Mesendoderm (in vitro differentiated cells): ENCODE measurements at places on chromosomes 1 and 21.

GRCh38 chr1:22778862-22779520, 68.4 kb downstream of the EPHB2 start:
- DNase-seq, result no peak
- H3K27me3 ChIP-seq, result no peaks in the 10 kb centered on the region
- H3K4me3 ChIP-seq, result no peak overlapping the region
- H3K27ac ChIP-seq, result no peak overlapping the region

GRCh38 chr1:214444182-214444939, 107.0 kb downstream of the PTPN14 start:
- no peaks in the 10 kb centered on the region for H3K27me3 ChIP-seq
- H3K4me1 ChIP-seq, result peaks cover 28% of the 10 kb centered on the region
- no peak for DNase-seq

GRCh38 chr1:170414989-170415709, 116.8 kb upstream of the GORAB start:
- no peak overlapping the region for H3K4me3 ChIP-seq
- H3K4me1 ChIP-seq, result no peaks in the 10 kb centered on the region
- no peaks in the 10 kb centered on the region for H3K36me3 ChIP-seq
- DNase-seq, result no peak
- no peaks in the 10 kb centered on the region for H3K27me3 ChIP-seq

GRCh38 chr1:62142496-62142895, 52.2 kb upstream of the L1TD1 start:
- no peak overlapping the region for H3K4me3 ChIP-seq
- no peaks in the 10 kb centered on the region for H3K27me3 ChIP-seq
- no peak overlapping the region for H3K27ac ChIP-seq
- H3K4me1 ChIP-seq, result peaks cover 10% of the 10 kb centered on the region

- no peak overlapping the region for H3K27ac ChIP-seq
- H3K4me1 ChIP-seq, result no peaks in the 10 kb centered on the region
- no peak for DNase-seq
- no peaks in the 10 kb centered on the region for H3K36me3 ChIP-seq
Observed at GRCh38 chr1:164180824-164181223, 378.2 kb upstream of the PBX1 start.

DNA sequence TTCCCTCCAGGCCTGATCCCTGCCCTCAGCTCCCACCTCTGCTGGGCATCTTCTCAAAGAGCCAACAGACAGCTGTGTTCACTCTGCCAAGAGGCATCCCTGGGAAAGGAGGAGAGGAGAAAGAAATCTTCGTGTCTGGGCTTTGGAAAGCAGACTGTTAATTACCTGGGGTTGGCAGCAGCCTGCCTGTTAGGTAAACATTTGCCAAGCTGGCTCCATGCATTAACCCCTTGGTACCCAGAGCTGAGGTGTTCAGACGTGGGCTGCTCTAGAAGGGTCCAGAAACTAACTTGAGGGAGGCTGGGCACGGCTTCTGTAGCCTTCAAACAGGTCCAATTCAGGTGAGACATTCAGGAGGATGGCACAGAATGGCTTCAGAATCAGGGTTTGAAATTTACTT, 8.7 kb upstream of the EXTL1 start:
- H3K4me1 ChIP-seq, result no peaks in the 10 kb centered on the region
- H3K4me3 ChIP-seq, result no peak overlapping the region
- no peaks in the 10 kb centered on the region for H3K27me3 ChIP-seq
- DNase-seq, result no peak
- H3K27ac ChIP-seq, result no peak overlapping the region
- H3K36me3 ChIP-seq, result no peaks in the 10 kb centered on the region

GRCh38 chr1:118042501-118042900, 113.0 kb downstream of the WDR3 start:
- no peak overlapping the region for H3K4me3 ChIP-seq
- H3K36me3 ChIP-seq, result no peaks in the 10 kb centered on the region
- no peak overlapping the region for H3K27ac ChIP-seq
- H3K27me3 ChIP-seq, result no peaks in the 10 kb centered on the region
- H3K4me1 ChIP-seq, result no peaks in the 10 kb centered on the region

- H3K27ac ChIP-seq, result no peak overlapping the region
- no peak overlapping the region for H3K4me3 ChIP-seq
- no peaks in the 10 kb centered on the region for H3K27me3 ChIP-seq
- DNase-seq, result no peak
- no peaks in the 10 kb centered on the region for H3K4me1 ChIP-seq
- no peaks in the 10 kb centered on the region for H3K36me3 ChIP-seq
Observed at GRCh38 chr1:175822580-175822979, 79.2 kb upstream of the TNR start.

DNA sequence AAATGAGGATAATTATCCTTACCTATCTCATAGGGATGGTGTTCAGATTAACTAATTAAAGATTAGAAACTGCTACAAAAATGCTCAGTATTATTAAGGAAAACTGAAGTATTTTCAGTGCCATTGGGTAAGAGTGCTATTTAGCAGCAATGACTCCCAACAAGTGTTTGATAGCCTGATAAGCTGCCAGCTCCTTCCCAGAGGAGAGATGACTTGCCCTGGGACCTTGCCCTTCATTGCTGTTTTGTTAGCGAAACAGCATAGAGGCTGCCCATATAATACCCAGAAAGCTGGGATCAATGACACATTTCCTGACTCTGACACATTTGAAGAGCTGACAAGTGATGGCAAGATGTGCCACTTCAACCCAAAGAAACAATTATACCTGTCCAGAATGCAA, 592.2 kb downstream of the ADGRL2 start:
- no peaks in the 10 kb centered on the region for H3K4me1 ChIP-seq
- H3K27me3 ChIP-seq, result no peaks in the 10 kb centered on the region
- no peak overlapping the region for H3K27ac ChIP-seq
- no peaks in the 10 kb centered on the region for H3K36me3 ChIP-seq

DNA sequence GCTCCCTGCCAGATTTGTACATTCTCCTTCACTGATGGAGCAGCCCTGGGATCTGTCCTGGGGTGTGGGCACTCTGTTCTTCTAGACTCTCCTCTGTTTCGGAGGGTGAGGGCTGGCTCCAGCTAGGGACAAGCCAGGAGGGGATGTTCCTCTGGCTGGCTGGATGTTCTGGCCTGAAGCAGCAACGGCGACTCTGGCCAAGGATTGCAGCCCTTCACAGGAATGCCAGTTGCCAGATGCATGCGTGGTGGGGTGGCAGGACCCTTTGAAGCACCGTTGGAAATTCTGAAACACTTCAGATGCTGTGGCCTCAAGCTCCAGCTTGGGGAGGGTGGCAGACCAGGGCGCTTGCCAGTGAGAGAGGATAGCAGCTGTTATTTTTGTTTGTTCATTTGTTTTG, 210.9 kb downstream of the TRABD2B start:
- no peak overlapping the region for H3K4me3 ChIP-seq
- no peaks in the 10 kb centered on the region for H3K4me1 ChIP-seq
- no peak overlapping the region for H3K27ac ChIP-seq
- H3K36me3 ChIP-seq, result no peaks in the 10 kb centered on the region
- no peak for DNase-seq

GRCh38 chr1:88685259-88685620, 1.2 kb downstream of the PKN2 start:
- H3K36me3 ChIP-seq, result no peaks in the 10 kb centered on the region
- peak overlapping the region; percentile 71 for H3K4me3 ChIP-seq
- no peak for DNase-seq
- H3K4me1 ChIP-seq, result peaks cover 3% of the 10 kb centered on the region

GRCh38 chr1:73644198-73644597, 553.8 kb downstream of the LRRIQ3 start:
- H3K4me3 ChIP-seq, result no peak overlapping the region
- H3K27me3 ChIP-seq, result no peaks in the 10 kb centered on the region
- H3K4me1 ChIP-seq, result no peaks in the 10 kb centered on the region
- H3K27ac ChIP-seq, result no peak overlapping the region
- no peaks in the 10 kb centered on the region for H3K36me3 ChIP-seq
- DNase-seq, result no peak

GRCh38 chr1:230823426-230823825, 44.9 kb downstream of the C1orf198 start:
- no peaks in the 10 kb centered on the region for H3K36me3 ChIP-seq
- H3K4me3 ChIP-seq, result no peak overlapping the region
- DNase-seq, result no peak
- H3K4me1 ChIP-seq, result no peaks in the 10 kb centered on the region

- no peaks in the 10 kb centered on the region for H3K27me3 ChIP-seq
- H3K4me1 ChIP-seq, result peaks cover 12% of the 10 kb centered on the region
- DNase-seq, result peak; percentile 73
- no peak overlapping the region for H3K27ac ChIP-seq
Observed at GRCh38 chr1:35558374-35559316, 1.0 kb downstream of the NCDN start.

DNA sequence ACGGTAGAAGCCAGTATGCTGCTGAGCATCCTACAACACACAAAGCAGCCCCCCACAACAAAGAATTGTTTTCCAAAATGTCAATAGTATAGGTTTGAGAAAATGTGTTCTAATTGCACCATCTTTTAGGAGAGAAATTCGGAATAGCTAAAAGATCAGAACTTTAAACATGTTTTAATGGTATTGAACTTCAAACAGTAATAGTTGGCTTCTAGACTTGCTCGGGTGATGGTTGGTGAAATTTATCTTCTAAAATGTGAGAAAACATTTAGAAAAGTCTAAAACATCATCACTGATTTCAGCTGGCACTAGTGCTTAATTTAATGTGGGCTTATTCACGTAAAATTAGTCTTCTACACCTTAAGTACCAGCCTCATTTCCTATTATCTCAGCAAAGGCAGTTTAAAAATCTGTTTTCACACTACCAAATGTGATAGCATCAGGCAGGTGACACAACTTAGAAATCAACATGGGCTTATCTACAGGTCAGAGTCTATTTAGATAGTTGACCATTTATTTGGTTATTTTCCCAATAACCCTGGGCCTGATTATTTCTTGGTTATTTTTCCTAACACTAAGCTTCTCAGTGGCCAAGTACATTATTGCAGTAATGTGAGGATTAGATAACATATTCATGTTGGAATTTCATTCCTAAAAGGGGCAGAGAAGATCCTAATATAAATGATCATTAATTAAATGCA, 399.3 kb upstream of the PKN2 start:
- no peak overlapping the region for H3K4me3 ChIP-seq
- no peaks in the 10 kb centered on the region for H3K36me3 ChIP-seq
- no peak overlapping the region for H3K27ac ChIP-seq
- no peaks in the 10 kb centered on the region for H3K4me1 ChIP-seq

DNA sequence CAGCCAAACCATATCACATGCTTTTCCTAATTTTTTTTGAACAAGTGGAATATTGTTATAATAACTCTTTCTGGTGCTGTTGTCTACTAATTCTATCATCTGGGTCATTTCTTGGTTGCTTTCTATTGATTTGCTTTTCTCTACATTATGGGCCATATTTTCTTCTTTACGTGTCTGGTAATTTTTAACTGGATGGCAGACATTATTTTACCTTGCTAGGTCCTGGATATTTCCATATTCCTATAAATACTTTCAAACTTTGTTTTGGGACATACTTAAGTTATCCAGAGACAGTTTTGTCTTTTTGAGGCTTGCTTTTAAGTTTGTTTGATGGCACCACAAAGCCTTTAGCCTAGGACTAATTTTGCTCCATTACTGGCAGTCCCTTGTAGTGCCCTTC, 11.3 kb downstream of the HS2ST1 start:
- H3K4me3 ChIP-seq, result no peak overlapping the region
- H3K4me1 ChIP-seq, result no peaks in the 10 kb centered on the region
- H3K27ac ChIP-seq, result no peak overlapping the region

- no peaks in the 10 kb centered on the region for H3K27me3 ChIP-seq
- H3K4me1 ChIP-seq, result no peaks in the 10 kb centered on the region
- H3K36me3 ChIP-seq, result no peaks in the 10 kb centered on the region
- DNase-seq, result no peak
- H3K27ac ChIP-seq, result no peak overlapping the region
Observed at GRCh38 chr1:207808322-207808705, 56.5 kb downstream of the CD46 start.

GRCh38 chr1:208190784-208191183, 53.4 kb downstream of the PLXNA2 start:
- H3K4me1 ChIP-seq, result no peaks in the 10 kb centered on the region
- H3K27me3 ChIP-seq, result no peaks in the 10 kb centered on the region
- no peak overlapping the region for H3K4me3 ChIP-seq

DNA sequence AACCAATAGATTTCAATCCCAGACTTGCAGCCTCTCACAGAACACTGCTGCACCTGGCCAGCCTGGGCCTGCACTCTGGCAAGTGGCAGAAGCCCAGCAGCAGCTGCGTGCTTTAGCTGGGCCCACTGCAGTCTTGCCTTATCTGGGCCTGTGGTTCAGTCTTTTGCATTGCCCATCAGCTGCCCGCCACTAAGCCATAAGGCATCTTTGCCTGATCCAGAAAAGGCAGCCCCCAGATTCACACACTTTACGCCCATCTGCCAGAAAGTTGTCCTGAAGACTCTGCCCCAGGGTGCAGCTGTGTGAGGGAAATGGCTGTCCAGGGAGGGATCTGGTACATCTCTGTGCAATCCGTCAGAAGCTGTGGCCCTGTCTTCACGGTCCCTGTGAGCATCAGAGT, 217.0 kb downstream of the DNAH14 start:
- no peak for DNase-seq
- no peaks in the 10 kb centered on the region for H3K36me3 ChIP-seq

GRCh38 chr1:37653906-37654305, 19.2 kb upstream of the RSPO1 start:
- no peak for DNase-seq
- no peak overlapping the region for H3K4me3 ChIP-seq
- no peak overlapping the region for H3K27ac ChIP-seq
- no peaks in the 10 kb centered on the region for H3K27me3 ChIP-seq
- no peaks in the 10 kb centered on the region for H3K36me3 ChIP-seq

DNA sequence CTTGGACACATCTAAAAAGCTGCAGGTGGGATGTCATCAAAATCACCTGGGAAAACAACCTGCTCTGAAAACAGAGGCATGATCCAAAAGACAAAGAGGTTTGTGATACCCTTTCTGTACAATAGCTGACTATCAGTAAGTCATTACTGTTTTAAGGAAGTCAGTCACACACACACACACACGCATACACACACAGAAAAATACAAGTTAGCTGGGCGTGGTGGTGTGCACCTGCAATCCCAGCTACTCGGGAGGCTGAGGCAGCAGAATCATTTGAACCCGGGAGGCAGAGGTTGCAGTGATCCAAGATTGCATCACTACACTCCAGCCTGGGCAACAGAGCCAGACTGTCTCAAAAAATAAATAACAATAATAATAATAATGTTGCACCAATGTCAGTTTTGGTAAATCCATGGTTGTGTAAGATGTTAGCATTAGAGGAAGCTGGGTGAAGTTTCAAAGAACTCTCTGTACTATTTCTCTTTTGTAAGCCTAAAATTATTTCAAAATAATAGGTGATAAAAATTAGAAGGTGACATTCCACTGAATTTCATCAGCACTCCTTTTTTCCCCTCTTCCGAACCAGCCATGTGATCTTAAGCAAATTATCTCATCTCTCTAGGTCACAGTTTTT, 9.9 kb upstream of the HLCS start:
- H3K4me3 ChIP-seq, result no peak overlapping the region
- H3K36me3 ChIP-seq, result no peaks in the 10 kb centered on the region
- H3K27me3 ChIP-seq, result no peaks in the 10 kb centered on the region
- no peak overlapping the region for H3K27ac ChIP-seq
- DNase-seq, result no peak

DNA sequence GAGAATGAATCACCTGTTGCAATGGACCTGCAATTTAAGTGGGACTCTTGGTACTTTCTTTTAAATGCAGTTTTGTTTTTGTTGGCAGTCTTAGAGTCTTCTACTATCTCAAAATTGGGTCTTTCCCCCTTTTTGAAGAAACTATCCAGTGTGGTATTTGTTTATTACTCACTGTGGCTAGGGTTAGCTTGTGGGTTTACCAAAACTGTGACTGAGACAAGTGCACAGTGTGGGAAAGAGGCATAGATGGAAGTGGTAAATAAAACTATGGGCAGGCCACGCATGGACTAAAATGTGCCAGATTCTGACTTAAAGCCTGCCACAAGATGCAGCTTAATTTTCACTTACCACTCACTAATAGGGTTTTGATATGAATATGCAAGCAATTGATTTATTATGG, 1441.7 kb downstream of the PLA2G4A start:
- H3K27me3 ChIP-seq, result no peaks in the 10 kb centered on the region
- no peaks in the 10 kb centered on the region for H3K36me3 ChIP-seq
- H3K27ac ChIP-seq, result no peak overlapping the region
- H3K4me1 ChIP-seq, result no peaks in the 10 kb centered on the region
- no peak overlapping the region for H3K4me3 ChIP-seq
